Stimulated activated naive CD8-positive, alpha-beta T cell treated with anti-CD3 and anti-CD28 coated beads, Interleukin-15, amount 100 ng/mL, for 72 hours (primary cell): ENCODE measurements at places on chromosomes 11 and 22.

DNA sequence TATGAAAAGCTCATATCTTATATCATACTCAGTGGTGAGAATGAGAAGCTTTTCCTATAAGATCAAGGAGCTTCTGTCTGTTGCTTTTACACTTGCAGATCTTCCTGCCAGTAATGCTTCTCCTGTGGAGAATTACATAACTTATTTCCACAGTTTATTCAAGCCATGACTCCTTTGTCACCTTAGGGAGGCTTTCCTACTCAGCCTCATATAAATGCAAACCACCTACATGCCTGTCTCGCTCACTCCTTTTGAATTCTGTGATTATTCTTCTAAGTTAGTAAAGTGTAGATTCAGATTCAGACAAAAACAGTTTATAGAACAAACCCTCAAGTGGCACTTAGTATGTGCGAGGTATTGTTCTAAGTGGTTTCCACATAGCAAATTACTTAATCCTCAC lies 716.1 kb upstream of the ANO3 start:
- DNase-seq, result no peak

- no peak for DNase-seq
These were observed 8.6 kb upstream of the INCENP start for GRCh38 chr11:62115085-62115694.

- no peak for DNase-seq
These were observed 289.5 kb upstream of the C11orf87 start for GRCh38 chr11:109132539-109132938.

- DNase-seq, result no peak
These were observed 751.2 kb downstream of the JRKL start for GRCh38 chr11:97140885-97141494.

- no peak for DNase-seq
These were observed 33.0 kb upstream of the PITPNB start for GRCh38 chr22:27952091-27952490.

DNA sequence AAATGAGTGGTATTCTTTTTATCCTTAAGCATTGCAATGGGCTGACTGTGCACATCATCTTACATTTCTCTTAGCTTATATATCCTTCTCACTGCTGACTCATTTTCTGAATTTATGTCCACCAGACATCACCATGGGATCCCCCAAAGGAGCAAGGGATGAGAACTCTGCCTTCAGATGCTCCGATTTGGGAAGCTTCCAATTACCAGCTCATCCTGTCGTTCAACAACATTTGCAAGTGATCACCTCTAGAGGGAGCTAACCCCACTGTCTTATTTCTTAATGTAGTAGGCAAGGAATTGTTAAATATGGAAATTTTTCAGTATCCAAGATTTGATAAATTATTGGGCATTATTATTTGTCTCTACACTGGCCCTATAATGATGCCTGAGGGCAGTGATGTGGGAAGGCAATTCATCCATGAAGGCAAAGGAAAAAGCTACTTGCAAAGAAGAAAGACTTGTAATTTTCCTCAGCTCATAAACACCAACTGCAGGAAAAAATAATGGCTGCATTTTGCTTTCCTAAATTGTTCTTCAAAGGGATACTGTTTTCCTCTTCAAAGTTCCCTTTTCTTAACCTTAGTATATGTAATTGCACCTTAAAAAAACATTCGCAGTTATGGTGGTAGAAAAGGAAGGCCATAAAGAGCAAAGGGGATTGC lies 102.4 kb upstream of the FSHB start:
- DNase-seq, result no peak

DNA sequence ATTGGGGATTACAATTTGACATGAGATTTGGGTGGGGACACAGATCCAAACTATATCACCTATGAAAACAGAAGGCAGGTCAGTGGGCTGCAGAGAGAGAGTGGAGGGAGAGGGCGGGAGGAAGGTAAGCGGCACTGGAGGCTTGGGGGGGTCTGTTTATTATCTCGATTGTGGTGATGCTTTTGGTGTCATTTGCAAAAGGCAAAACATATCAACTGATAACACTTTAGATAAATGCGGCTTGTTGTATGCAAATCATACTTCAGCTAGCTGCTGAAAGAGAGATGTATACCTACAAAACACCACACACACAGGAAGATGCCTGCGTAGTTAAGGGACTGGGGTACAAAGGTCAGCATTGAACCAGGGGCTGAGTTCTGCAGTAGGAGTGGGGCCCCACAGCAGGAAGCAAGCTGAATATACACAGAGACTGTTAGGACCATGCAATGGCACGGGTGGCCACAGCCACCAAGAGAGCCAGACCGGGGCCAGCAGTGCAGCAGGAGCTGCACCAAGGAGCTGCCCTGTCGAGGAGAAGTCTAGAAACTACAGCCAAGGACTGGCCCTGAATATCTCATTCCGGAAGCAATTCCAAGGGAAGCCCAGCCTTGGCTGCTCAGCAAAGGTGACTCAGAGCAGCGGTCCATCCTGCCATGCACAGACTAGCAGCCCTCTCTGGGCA lies 23.8 kb upstream of the TOLLIP start:
- DNase-seq, result no peak

DNA sequence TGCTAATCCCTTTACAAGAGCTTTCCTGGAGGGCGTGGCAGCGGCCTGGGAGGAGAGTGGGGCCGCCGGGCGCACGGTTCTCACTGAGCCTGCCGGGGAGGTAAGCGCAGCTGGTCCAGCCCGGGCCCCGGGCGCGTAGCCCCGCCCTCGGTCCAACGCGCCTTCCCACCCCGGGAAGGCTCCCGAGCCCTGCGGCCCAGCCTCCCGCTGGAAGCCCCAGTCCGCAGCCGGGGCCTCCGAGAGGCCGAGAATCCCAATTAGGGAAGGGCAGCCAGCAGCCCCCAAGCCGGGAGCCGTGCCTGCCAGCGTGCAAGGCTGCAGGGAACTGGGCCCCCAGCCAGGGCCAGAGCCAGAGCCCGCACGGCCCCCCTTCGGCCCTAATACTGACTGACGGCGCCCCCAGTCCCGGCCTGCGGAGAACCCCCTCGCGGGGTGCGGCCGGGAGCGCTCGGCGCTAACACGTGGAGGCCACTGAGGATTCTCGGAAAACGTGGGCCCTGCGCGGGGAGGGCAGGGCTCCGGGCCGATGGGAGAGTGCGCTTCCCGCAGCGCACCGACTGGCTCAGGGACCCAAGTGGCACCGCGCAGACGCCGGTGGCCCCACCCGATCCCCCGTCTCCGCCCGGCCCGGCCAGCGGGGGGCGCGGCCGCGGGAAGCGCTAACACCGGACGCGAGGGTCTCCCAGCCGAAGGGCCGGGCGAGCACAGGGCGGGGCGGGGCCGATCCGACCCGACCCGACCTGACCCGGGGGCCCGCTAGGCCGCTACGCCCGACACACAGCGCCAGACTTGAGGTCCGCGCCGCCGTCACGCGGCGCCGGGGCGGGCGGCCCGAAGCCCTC lies 5.7 kb downstream of the ZFTA start:
- no peak for DNase-seq

DNA sequence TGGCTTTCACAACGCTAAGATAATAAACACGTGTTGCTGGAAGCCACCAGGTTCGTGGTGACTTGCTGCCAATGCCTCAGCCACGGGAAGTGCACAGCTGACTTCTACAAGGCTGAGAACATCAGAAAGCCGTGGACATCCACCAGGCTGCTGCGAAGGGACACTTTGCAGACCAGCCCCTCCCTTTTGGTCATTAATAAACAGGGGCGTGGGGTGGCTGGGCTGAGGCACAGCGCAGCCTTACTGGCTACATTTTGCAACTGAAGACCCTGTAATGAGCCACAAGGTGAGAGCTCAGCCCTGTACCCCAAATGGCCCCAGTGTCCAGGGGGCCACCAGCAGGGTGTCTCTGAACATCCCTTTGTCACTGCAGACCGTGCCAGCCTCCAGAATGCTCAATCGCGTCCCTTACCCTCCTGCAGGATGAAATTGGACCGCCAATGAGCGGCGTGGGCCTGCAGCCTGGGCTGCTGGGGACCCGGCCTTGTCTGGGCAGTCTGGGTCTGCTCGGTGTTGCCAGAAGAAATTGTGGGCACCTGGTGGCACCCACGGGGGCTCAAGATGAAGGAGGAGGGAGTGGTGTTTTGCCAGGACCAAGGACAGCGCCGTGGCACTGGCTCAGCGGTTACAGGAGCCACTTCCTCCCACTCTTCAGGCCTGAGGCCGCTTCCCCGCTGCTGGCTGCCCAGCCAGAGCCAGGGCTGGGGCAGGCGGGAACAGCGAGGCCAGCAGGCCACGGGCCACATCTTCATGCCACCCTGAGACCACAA lies 181.9 kb downstream of the CTTN start:
- no peak for DNase-seq

GRCh38 chr11:80779905-80780605 lies 1339.2 kb upstream of the TENM4 start:
- no peak for DNase-seq

- peak; percentile 56 for DNase-seq
These were observed at the start of gene TCIRG1 for GRCh38 chr11:68038718-68039525. Gene TCIRG1, plus strand, starts transcription at chr11:68039025. Its CDS starts 2,247 bp downstream, at chr11:68041272.

- DNase-seq, result no peak
These were observed 860 bp downstream of the TMEM184B start for GRCh38 chr22:38271927-38272372.

- DNase-seq, result peak; percentile 5
These were observed 63.6 kb downstream of the PARVG start for GRCh38 chr22:44244265-44244822.

DNA sequence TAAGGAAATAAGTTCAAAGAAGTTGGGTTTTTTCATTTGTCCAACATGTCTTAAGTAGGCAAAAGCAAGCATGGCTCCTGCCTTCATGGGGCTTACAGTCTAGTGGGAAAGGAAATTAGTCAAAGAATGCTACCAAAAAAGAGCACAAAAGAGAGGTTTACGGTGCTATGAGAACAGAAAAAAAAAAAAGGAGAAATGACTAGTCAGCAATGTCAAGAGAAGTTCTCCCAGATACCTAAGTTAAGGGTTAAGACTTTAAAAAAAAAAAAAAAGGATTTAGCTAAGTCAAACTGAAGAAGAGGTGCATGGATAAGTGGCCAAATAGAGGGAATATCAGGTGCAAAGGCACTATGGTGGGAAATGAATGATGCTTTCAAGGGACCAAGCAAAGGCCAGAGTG lies 29.3 kb downstream of the SERGEF start:
- no peak for DNase-seq

DNA sequence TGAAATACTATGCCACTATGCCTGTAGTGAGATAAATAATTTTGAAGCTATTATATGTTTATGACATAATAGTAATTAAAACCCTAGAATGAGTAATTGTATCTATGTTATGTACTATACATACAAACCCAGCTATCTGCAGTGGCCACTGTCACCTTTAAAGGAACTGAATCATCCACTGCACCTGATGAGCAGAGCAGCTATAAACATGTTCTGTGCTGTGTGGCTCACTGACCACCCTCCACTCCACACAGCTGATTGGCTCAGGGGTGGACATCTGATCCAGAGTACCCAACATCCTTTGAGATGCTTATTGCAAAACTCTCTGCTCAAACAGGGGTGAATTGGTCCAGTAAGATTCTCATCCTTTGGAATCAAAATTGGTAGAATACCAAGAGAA lies 19.2 kb upstream of the RRAS2 start:
- DNase-seq, result no peak

DNA sequence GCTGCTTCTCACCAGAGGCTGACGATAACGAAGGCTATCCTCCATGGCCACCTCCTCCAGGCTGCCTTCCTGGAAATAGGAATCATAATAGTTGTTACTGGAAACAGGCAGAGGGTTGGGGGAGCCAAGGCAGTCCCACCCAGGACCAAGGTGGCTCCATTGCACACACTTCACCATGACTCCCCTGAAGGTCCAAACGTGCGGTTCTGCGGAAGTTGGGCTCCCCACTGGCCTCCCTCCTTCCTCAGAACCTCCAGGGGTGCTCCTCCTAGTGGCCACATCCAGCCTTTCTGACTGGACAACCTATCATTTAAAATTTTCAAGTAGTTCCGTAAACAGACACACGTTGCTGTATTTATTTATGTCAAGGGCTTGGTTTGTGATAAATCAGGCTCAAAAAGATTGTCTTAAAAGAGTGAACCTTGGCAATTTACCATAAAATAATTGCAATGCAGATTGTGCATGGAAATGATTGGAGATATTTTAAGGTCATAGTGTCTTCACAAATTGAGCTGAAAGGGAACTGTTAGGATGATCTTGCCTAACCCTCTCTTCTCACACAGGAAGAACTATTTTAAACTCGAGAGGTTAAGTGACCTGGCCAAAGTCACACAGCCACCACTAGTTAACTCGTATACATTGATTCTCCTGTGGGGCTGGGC lies 1.4 kb upstream of the TCN2 start:
- DNase-seq, result peak; percentile 50

- DNase-seq, result no peak
These were observed 14.7 kb upstream of the ST14 start for GRCh38 chr11:130144861-130145281.

- DNase-seq, result no peak
These were observed 70.3 kb upstream of the BDNF start for GRCh38 chr11:27770576-27770975.

GRCh38 chr22:35363566-35364086 lies 17.3 kb upstream of the HMOX1 start:
- no peak for DNase-seq

DNA sequence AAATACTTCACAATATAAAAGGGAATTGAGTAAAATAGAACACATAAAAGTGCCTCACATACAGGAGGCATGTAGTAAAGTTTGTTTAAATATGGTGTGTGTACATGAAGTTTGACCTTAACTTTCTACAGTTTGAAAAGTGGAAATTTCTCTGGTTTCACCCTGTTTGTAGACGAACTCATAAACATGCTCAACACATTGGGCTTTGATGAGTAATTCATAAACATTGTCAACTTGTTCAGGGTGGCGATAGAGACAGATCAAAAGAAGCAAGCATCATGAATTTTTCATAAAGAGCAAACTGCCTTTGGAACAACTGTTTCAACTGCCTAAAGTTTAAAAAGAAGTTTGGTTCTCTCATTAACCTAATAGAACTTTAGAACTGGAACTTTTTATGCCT lies 9.1 kb downstream of the SLN start:
- DNase-seq, result no peak

GRCh38 chr11:86553265-86553664 lies 119.2 kb downstream of the ME3 start:
- no peak for DNase-seq
